ENCODE measurements at places on chromosomes 12 and 14.
A peak's percentile ranks its signal among the peaks of the same experiment; 100 is the strongest.

GRCh38 chr12:124506145-124506831 is 61.1 kb downstream of the NCOR2 start:
- no peaks in the 10 kb centered on the region for H3K36me3 ChIP-seq
- H3K27me3 ChIP-seq, result no peaks in the 10 kb centered on the region
- no peak for DNase-seq
- H3K4me3 ChIP-seq, result no peak overlapping the region
- H3K27ac ChIP-seq, result no peak overlapping the region
- peaks cover 43% of the 10 kb centered on the region for H3K4me1 ChIP-seq

DNA sequence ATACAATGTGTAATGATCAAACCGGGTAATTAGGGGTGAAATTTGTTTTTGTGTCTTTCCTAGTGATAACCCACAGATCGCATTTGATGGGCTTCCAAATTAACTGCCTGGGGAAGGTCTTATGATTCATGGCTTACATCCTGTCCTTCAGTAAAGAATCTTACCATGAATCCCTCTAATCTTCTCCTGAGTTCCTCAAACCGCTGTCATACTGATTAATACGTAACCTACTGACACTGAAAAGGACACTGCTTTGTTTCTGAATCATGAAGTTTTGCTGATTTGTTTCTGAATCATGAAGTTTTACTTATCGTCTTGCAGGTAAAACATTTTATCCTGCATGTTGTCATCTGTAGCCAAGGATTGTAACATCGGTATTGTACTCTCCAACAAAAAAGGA is 52.0 kb upstream of the CRY1 start:
- no peak overlapping the region for H3K4me3 ChIP-seq
- no peaks in the 10 kb centered on the region for H3K36me3 ChIP-seq
- H3K4me1 ChIP-seq, result no peaks in the 10 kb centered on the region

GRCh38 chr14:84591827-84592445 is 938.0 kb upstream of the FLRT2 start:
- H3K4me3 ChIP-seq, result no peak overlapping the region
- H3K27me3 ChIP-seq, result no peaks in the 10 kb centered on the region
- no peaks in the 10 kb centered on the region for H3K36me3 ChIP-seq
- DNase-seq, result no peak

DNA sequence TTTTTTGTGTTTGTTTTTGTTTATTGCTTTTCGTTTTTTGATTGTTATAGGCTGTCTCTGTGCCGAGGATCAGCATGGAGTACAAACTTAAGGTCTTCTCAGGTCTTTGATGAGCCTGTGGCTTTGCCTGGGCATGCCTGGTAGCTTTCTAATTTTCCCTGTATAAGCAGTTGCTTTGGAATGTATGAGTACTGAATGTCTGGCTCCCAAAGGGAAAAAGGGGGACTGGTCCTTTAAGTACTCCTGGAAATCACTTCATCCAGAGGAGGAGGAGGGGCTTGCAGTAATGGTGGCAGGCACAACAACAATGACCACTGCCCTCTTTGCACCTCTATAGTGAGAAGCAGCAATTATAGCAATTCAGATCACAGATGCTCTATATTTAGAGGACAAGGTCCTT is 67.6 kb upstream of the TTC7B start:
- H3K4me1 ChIP-seq, result no peaks in the 10 kb centered on the region
- no peak overlapping the region for H3K27ac ChIP-seq
- no peaks in the 10 kb centered on the region for H3K27me3 ChIP-seq
- peaks cover 27% of the 10 kb centered on the region for H3K36me3 ChIP-seq

GRCh38 chr12:124916374-124917134 is 2.1 kb upstream of the UBC start:
- H3K27ac ChIP-seq, result peak overlapping the region; percentile 100
- H3K4me1 ChIP-seq, result peaks cover 71% of the 10 kb centered on the region
- no peak for DNase-seq
- peak overlapping the region; percentile 99 for H3K4me3 ChIP-seq
